Stimulated activated naive CD8-positive, alpha-beta T cell treated with anti-CD3 and anti-CD28 coated beads, Interleukin-15, Interleukin-2, amounts not matched to agents 100 U/mL and 50 U/mL, for 24 hours (primary cell): ENCODE measurements at places on chromosomes 4 and X.

DNA sequence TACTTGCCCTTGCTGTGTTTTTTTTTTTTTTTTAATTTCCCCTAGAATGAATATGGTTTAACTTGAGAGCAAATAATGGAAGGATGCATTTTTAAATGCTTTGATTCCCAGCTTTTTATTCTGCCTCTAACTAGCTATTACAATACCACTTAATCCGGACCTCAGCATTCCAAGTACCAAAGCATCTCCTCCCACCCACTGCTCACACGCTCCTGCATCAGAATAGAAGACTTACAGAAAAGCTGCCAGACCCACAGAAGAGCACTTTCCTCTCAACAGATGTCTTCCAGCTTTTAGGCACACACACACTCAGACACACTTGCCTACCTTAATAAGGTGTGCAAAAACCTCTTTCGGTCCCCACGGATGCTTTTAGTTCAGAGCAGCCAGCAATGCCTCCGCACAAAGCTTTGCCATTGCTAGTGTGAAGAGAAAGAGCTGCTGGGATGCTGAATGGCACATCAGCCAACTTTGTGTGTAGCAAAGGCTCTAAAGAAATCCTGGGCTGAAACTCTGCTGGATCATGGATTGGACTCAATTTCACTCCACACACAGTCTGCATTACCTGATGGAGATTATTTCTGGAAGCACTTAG lies 1056.2 kb downstream of the DMD start:
- DNase-seq: no peak

DNA sequence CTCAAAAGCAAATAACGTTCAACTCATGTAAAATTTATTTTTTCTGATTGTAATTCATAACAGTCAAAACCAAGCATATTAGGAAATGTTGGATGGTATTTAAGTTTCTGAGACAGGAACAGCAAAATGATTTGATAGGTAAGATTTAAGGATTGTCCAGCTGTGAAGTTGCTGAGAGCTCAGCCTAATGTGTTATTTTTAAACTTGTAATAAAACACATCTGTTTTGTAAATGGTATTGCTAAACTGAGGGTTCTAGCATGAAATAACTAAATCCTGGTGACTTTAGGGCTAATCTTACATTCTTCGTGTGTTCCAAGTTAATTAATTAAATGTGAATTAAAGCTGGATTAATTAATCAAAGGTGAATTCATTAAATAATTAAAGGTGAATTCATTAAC lies 13.3 kb downstream of the TLR10 start:
- no peak for DNase-seq

- DNase-seq: no peak
Observed at GRCh38 chrX:39409246-39409917, 608.1 kb downstream of the MID1IP1 start.

- DNase-seq: no peak
Observed at GRCh38 chrX:37813570-37813969, 33.7 kb downstream of the CYBB start.

GRCh38 chr4:172096786-172097185 lies 283.6 kb downstream of the GALNTL6 start:
- DNase-seq: no peak

- no peak for DNase-seq
Observed at GRCh38 chrX:154300816-154301215, 5.2 kb downstream of the TKTL1 start.

DNA sequence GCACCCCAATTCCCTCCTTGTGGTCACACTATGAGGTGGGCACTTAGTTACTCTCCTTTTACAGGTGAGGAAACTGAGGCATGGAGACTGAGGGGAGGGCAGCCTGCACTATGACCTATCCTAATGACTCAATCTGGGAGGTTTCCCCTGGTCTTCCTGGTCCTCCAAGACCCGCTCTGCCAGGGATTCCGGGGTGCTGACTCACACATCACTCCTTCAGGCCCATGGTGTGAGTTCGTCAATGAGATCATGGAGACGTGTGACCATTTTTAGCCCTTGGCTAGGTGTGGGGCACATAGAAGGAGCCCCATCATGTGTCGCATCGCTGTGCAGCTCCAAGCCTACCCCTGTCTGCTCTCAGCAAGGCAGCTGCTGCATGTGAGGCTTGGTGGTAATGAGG lies 32.4 kb upstream of the BCOR start:
- DNase-seq: no peak
